ENCODE measurements at places on chromosomes 12 and 14.

- no peak for DNase-seq
Observed at GRCh38 chr12:57605811-57606311, 1.2 kb downstream of the DTX3 start.

GRCh38 chr12:88763536-88764100 lies 183.3 kb upstream of the KITLG start:
- DNase-seq, result no peak

- DNase-seq, result no peak
Observed at GRCh38 chr12:12499909-12500604, 62.6 kb downstream of the DUSP16 start.

DNA sequence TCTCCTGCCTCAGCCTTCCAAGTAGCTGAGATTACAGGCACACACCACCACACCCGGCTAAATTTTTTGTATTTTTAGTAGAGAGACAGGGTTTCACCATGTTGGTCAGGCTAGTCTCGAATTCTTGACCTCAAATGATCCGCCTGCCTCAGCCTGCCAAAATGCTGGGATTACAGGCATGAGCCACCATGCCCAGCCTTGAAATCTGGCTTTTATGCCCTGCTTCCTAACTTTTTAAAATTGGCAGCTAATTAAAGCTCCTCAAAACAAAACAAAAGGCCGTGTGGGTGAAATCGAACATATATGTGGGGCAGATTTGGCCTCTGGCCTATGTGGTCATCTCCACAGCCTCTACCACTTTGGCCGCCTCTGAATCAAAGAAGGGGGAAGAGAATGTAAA lies 37.9 kb downstream of the KCTD10 start:
- DNase-seq, result no peak

DNA sequence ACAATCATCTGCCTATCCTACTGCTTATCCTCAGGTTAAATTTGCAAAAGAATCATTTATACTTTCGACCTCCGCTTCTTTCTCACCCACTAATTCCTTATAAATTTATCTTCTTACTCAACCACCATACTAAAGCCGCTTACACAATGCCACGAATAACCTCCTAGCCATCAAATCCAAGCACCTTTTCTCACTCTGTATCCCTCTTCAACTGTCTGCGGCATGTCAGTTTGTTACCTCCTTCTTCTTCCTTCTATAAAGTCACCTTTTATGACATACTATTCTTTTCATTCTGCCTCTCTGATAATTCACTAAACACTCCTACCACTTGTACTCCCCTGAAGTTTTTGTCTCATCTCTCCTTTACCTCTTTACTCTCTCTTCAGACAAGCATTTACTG lies 66.3 kb downstream of the SEC23A start:
- no peak for DNase-seq

GRCh38 chr12:85626784-85627171 lies 209.4 kb downstream of the RASSF9 start:
- no peak for DNase-seq

DNA sequence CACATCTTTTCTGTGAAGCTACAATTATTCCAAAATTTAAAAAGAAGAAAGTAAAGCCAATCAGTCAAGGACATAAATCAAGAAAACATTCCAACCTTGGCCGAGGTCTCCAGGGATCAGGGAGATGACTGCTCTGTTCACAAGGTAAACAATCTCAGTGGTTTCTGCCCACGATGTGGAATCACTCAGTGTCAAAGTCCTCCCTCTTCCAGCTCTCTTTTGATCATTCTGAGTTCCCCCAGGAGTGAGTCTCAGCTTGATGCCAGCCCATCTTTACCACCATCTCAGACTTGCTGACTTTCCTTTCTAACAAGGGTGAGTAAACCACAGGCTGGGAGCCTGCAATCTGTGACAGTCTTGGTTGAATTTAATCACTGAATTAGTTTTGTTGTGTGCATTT lies 4.8 kb upstream of the SERPINA9 start:
- DNase-seq, result no peak

DNA sequence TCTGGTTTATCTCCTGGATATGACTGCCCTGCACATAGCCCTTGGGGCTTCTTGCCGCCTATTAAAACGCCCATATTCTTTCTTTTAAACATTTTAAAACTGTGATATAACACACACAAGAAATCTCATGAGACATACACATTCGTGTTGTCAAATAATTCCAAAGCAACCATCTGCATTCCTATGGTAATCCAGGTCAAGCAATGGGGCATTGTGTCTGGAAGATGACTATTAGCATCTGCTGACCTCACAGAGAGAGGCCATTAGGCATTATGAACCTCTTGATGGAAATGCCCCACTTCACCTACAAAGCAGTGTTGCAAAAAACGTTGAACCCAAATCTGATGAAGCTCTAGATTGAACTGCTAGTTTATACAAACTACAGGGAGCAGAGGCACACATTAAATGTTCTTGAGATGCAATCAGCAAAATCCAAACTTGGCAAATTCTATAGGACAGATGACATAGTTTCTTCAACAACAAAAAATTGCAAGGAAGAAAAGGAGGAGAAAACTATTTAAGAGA lies 513.8 kb upstream of the CCDC196 start:
- DNase-seq, result no peak

- DNase-seq, result no peak
Observed at GRCh38 chr14:95564060-95564459, 29.2 kb downstream of the GLRX5 start.

- peak; percentile 26 for DNase-seq
Observed at GRCh38 chr14:24435998-24436354, 6.2 kb downstream of the KHNYN start.
